ENCODE measurements at places on chromosomes 16 and 17. TPM values are rescaled to one million over a fixed set of nuclear protein-coding genes. Genes with fewer than 3 reads are reported as not detected.

- peak within 1 kb of the TSS; percentile 86 for H3K4me3 ChIP-seq
- peak within 1 kb of the TSS; percentile 63 for H3K27ac ChIP-seq
- H3K4me1 ChIP-seq: no peaks in the 10 kb centered on the region
- peak; percentile 99 for DNase-seq
- peaks cover 7% of the 10 kb centered on the region for H3K36me3 ChIP-seq
These were observed at the start of gene ZNF18 for GRCh38 chr17:11997147-11997971. Gene ZNF18, minus strand, starts transcription at chr17:11997475. Its CDS starts 4,646 bp downstream, at chr17:11992829.

- no peaks in the 10 kb centered on the region for H3K27me3 ChIP-seq
- no peak overlapping the region for H3K27ac ChIP-seq
- H3K36me3 ChIP-seq: no peaks in the 10 kb centered on the region
- no peak overlapping the region for H3K4me3 ChIP-seq
These were observed 41.6 kb downstream of the SNX11 start for GRCh38 chr17:48148854-48149786.

RNF222 gene
- 0.09 TPM for total RNA-seq

SEPTIN12 gene
- not detected for total RNA-seq

CDC42EP4 gene
- total RNA-seq: 28.2 TPM

GRCh38 chr17:59783221-59784047, 76.0 kb downstream of the VMP1 start:
- no peak for DNase-seq
- H3K4me1 ChIP-seq: peaks cover 5% of the 10 kb centered on the region
- no peaks in the 10 kb centered on the region for H3K36me3 ChIP-seq
- H3K4me3 ChIP-seq: no peak overlapping the region

DNA sequence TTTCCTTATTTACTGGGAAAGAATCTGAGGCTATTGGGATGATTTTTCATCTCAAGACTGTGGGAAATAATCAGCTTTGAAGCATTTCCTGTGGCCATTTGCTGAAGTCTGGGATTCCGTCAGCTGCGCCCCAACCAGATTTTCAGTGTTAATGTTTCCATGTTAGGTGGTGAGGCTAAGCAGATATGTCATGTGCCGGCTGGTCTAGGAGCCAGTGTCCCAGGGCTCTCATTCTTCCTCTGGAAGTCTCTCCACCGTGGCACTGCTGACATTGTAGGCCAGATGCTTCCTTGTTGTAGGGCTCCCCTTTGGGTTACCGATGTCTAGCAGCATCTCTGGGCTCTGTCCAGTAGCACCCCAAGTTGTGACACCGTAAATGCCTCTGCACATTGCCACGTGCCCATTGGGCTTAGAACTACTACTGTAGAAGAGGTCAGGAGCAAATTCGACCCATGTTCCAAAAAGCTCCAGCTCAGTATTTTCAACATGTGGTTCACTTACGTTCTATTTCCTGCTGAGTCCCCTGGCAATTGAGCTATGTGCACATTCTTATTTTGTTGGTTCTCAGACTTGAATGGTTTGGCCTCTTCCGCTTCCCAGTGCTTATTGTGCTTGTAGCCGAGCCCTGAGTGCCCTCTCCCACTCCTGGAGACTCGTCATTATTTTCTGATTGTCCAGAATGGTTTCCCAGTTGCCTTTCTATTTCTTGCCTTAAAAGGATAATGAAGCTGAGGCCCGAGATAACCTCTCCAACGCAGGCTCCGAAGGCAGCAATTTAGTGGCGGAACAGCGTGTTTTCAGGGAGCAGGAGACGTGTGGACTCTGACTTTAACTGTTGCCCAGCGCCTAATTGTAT, 82.2 kb downstream of the SPECC1 start:
- no peaks in the 10 kb centered on the region for H3K36me3 ChIP-seq
- H3K4me1 ChIP-seq: peaks cover 17% of the 10 kb centered on the region
- no peak overlapping the region for H3K4me3 ChIP-seq
- H3K27ac ChIP-seq: no peak overlapping the region
- no peaks in the 10 kb centered on the region for H3K27me3 ChIP-seq

DNA sequence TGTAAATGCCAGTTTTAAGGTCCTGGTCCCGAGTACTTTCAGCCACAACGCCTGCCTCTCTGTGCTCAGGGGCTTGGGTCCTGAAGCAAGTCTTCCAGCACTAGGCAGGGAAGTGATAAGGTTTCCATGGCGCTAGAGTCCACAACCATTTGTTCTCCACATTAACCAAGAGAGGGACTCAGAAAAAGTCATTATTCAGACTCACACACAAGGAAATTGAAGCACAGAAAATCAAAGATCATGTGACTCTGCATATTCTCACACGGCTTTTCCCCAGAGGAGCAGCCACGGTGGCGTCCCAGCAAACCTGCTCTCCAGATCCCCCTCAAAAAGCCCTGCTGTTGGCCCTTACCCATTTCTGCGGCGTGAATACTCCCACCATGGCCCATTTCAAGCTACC, 9.7 kb downstream of the ENPP7 start:
- no peaks in the 10 kb centered on the region for H3K36me3 ChIP-seq
- no peak overlapping the region for H3K4me3 ChIP-seq
- no peak overlapping the region for H3K27ac ChIP-seq
- H3K27me3 ChIP-seq: peaks cover 3% of the 10 kb centered on the region
- no peaks in the 10 kb centered on the region for H3K4me1 ChIP-seq

ITGAX gene
- 0.28 TPM for total RNA-seq

CLEC18C gene
- not detected for total RNA-seq

DNA sequence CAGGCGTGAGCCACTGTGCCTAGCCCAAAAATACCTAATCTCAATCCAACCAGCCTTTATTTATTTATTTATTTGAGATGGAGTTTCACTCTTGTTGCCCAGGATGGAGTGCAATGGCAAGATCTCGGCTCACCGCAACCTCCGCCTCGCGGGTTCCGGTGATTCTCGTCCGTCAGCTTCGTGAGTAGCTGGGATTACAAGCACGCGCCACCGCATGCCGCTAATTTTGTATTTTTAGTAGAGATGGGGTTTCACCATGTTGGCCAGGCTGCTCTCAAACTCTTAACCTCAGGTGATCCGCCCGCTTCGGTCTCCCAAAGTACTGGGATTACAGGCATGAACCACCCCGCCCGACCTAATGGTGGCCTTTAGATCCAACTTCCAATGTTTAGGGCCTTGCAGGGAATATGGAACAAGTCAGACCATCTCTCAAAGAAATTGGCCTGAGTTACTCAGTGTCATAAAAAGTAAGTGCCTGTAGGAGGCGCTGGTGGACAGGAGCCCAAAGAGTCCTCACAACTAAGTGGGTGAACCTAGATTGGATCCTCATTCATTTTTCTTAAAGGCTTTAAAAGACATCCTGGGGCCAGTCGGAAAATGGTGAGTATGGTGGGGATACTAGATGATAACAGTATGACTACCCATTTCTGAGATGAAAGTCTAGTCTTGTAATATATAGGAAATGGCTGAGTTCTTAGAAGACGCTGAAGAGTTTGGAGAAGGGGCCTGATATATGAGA, 4.6 kb downstream of the ZSCAN10 start:
- no peak for DNase-seq
- no peak overlapping the region for H3K27ac ChIP-seq
- peaks cover 3% of the 10 kb centered on the region for H3K4me1 ChIP-seq
- peak overlapping the region; percentile 2 for H3K4me3 ChIP-seq

ZNF423 gene
- 54.0 TPM for total RNA-seq

BCO1 gene
- not detected for total RNA-seq

DNA sequence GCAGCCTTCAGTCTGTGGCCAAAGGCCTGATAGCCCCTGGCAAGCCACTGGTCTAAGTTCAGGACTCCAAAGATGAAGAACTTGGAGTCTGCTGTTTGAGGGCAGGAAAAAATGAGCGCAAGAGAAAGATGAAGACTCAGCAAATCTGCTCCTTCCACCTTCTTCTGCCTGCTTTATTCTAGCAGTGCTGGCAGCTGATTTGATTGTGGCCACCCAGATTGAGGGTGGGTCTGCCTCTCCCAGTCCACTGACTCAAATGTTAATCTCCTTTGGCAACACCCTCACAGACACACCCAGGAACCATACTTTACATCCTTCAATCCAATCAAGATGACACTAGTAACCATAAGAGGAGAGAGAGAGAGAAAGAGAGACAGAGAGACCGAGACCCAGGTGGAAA, 127.6 kb downstream of the UTP18 start:
- H3K27ac ChIP-seq: no peak overlapping the region
- no peaks in the 10 kb centered on the region for H3K36me3 ChIP-seq
- no peaks in the 10 kb centered on the region for H3K4me1 ChIP-seq
- no peaks in the 10 kb centered on the region for H3K27me3 ChIP-seq
- DNase-seq: no peak

DNA sequence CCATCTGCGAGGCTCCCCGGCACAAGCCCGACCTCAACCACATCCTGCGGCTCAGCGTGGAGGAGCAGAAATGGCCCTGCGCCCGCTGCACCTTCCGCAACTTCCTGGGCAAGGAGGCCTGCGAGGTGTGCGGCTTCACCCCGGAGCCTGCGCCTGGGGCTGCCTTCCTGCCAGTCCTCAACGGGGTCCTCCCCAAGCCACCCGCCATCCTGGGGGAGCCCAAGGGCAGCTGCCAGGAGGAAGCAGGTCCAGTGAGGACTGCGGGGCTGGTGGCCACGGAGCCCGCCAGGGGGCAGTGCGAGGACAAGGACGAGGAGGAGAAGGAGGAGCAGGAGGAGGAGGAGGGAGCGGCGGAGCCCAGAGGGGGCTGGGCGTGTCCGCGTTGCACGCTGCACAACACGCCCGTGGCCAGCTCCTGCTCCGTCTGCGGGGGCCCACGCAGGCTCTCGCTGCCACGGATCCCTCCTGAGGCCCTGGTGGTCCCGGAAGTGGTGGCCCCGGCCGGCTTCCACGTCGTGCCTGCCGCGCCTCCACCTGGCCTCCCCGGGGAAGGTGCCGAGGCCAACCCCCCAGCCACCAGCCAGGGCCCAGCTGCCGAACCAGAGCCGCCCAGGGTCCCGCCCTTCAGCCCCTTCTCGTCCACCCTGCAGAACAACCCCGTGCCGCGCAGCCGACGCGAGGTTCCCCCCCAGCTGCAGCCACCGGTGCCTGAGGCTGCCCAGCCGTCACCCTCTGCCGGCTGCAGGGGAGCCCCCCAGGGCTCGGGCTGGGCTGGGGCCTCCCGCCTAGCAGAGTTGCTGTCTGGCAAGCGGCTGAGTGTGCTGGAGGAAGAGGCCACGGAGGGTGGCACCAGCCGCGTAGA, 13.1 kb upstream of the PRR35 start:
- DNase-seq: peak; percentile 85
- H3K4me3 ChIP-seq: no peak overlapping the region
- H3K36me3 ChIP-seq: peaks cover 2% of the 10 kb centered on the region

NEUROD2 gene
- total RNA-seq: not detected

DNA sequence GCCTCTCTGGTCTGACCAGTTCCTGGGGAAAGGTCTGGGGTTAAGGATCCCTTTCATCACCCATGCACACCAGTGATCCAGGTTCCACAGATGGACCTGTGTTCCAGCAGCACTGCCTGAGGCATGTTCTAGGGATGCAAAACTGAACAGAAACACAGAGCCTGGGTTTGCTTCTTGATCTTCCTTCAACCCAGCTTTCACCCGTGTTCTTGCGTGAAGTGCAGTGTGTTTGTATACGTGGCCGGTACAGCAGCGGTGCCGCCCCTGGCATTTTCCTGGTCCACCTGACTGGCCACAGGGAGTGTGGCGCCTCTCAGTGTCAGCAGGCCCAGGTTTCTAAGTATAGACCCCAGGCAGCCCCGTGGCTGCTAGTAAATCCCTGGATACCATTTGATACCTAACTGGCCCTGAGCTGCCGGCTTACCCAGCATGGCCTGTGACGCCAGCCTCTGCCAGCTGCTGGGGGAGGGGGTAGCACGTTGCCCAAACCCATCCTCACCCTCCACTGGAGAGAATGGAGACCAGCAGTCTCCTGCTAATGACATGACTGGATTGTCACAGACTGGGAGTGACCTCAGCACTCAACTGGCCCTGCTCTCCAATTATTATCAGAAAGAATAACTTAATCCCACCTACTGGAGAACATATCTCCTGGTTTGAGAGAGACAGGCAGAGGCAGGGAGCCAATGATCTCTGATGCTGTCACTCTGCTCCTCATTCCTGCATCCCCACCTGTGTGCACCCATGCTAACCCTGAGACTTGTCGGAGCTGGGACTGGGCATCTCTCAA, 59.2 kb upstream of the LGALS9 start:
- no peak for DNase-seq
- no peaks in the 10 kb centered on the region for H3K27me3 ChIP-seq
- peaks cover 16% of the 10 kb centered on the region for H3K4me1 ChIP-seq

COIL gene
- 22.2 TPM for total RNA-seq

- H3K27me3 ChIP-seq: no peaks in the 10 kb centered on the region
- no peak overlapping the region for H3K27ac ChIP-seq
- no peaks in the 10 kb centered on the region for H3K4me1 ChIP-seq
- H3K36me3 ChIP-seq: no peaks in the 10 kb centered on the region
These were observed 10.5 kb downstream of the CEP295NL start for GRCh38 chr17:78892520-78892919.

DNA sequence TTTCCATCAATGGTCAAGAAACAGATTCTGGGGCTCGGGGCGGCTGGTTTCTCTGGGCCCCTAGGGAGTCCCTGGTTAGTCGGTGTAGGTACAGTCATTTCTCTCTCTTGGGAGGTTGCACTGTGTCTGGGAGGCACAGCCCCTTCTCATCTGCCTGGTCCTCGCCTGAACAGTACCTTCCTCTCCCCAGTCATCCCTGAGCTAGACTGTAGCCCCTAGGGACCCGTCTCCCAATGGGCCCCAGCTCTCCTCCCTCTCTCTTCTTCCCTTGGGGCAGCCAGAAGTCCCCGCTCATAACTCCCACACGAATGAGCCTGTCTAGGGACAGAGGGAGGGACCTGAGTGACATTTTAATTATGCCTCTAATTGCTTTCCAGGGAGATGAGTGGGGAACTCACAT, 20.2 kb upstream of the CPSF4L start:
- no peak for DNase-seq
- peaks cover 2% of the 10 kb centered on the region for H3K36me3 ChIP-seq
- no peaks in the 10 kb centered on the region for H3K27me3 ChIP-seq
- peaks cover 3% of the 10 kb centered on the region for H3K4me1 ChIP-seq

TUBD1 gene
- 26.4 TPM for total RNA-seq

NLRP1 gene
- total RNA-seq: 12.1 TPM

DNA sequence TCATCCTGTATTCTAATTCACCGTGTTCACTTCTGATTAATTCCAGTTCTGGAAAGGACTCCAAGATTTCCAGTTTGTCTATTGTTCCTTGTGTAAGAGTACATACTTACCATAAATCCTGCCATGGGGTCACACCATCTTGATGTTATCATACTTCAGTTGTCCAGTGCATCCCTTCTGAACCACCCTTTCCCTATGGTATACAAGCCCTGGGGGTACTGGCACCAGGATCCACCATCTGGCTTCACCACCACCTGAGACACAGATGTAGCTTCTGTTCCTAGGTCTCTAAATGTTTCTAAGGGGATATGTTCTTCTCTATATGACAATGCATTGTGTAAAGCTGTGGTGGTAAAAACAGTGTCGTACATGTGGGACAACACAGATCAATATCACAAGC, 21.2 kb downstream of the SGF29 start:
- H3K27me3 ChIP-seq: no peaks in the 10 kb centered on the region
- no peaks in the 10 kb centered on the region for H3K4me1 ChIP-seq
- H3K4me3 ChIP-seq: no peak overlapping the region
- no peaks in the 10 kb centered on the region for H3K36me3 ChIP-seq
- DNase-seq: no peak

KCNJ2 gene
- total RNA-seq: 0.15 TPM

All from H9 (cell line).